ENCODE measurements at places on chromosomes 11 and 22.

- no peak for DNase-seq
Measured at GRCh38 chr11:75261902-75262361, 21.4 kb downstream of the TPBGL start.

- DNase-seq = no peak
Measured at GRCh38 chr11:36619502-36619901, 21.5 kb upstream of the RAG2 start.

- DNase-seq = no peak
Measured at GRCh38 chr11:77187111-77187750, 59.2 kb downstream of the MYO7A start.

DNA sequence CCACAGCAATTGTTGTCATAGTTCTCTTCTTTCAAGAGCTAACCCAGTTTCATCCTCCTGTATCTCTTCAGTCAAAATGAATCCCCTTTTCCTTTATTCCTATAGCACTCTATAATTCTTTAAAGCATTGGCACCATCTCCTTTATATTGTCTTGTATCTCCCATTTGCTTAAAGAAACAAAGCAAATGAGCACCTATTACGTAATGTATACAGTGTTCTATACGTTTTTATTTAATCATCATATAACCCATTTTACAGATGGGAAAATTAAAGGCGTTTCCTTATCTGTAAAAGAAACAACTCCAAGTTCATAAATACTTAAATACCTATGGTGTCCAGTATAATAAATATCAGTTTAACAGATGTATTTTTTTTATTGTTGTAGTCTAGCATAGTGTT is 6.4 kb upstream of the REXO2 start:
- no peak for DNase-seq

DNA sequence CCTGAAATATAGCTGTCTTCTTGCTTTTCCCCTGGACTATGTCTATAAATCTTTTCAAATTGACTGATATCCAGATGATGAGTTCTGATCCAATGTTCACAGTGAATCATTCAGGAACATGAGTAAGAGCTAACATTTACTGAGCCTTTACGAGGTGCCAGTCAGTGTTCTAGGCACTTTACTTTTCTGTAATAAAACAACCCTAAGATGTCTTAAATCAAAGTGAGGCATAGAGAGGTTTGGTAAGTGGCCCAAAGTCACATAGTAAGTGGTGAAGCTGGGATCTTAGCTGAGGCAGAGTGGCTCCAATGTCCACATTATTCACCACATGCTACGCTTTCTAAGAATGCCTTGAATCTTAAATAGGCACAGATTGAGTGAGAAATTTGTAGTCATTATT is 79.9 kb upstream of the OR4C15 start:
- DNase-seq = no peak

DNA sequence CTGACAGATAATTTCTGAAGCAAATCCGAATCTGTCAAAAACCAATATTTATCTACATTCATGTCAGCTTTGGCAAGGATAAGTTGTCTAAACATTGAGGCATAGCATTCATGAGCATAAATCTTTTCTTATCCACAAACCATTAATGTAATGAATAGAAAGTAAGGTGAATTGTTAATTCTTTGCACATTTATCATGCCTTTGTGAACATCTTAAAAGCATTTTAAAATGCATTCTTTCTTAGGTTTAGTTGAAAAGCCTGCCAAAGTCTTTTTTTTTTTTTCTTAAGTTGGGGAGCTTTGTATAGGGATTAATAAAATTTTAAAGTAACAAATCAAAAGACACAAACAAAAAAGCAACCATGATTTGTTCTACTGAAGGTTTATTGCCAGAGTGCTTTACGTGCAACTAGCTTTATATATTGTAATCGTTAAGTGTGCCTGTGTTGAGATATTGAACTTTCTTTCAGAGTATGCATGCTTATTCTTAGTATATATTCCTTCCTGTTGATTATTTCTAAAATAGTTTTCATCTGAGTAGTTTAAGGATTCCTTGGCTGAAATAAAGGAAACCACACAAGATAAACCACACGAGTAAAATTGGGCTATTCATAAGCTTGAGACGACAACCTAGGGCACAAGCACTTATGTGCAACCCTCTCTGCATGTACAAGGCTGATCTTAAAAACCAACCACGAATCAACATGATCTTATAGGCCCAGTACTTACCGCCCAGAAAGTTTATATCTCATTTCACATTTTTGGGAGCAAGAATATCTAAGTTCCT is 1110.9 kb upstream of the CNTN5 start:
- DNase-seq = no peak

GRCh38 chr11:115873813-115874212 is 369.6 kb upstream of the CADM1 start:
- DNase-seq = peak; percentile 8

- no peak for DNase-seq
Measured at GRCh38 chr11:134333312-134333711, 1.5 kb downstream of the GLB1L2 start.

DNA sequence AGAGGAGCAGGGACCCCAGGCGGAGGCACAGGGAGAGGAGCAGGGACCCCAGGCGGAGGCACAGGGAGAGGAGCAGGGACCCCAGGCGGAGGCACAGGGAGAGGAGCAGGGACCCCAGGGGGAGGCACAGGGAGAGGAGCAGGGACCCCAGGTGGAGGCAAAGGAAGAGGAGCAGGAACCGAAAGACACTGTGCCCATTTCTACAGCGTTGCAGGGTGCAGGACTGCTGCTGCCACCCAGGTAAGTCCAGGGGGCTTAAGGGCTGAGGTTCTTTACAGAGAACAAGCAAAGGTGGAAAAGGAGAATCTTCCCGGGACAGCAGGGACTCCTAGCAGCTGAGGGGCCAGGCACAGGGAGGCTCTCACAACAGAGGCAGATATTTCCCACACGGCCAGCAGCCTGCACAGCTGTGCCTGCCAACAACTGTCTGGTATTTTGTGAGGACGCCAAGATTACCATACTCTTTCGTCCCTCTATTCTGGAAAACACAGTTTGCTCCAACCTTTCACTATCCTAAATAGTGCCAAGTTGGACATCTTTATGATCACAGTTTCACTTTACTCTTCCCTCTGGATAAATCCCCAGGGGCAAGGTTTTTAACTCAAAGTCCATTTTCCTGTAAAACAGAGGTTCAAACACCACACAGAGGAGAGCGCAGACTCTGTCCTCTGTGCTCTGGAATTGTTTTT is 39.4 kb downstream of the SHANK2 start:
- DNase-seq = no peak

DNA sequence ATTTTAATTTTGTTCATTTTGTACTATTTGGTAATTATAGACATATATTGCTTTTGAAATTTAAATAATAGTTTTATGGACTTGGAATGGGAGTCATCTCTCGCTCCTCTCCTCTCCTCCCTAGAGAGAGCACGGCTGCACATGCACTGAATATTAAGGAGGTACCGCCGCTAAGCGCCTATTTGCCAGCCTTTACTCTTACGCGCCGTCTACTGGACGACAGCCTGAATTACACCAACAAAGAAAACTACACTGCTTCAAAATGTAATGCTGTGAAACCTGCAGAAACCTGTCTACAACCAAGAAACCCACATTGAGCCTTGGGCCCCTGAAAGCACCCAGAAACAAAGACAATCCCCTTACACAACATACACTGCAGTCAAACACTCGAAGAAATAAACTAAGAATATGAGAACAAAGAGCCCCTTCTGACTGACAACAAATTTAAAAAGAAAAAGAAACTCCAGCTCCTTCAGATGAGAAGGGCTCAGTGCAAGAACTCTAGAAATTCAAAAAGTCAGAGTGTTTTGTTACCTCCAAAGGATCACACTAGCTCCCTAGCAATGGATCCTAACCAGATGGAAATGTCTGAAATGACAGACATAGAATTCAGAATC is 737.2 kb downstream of the LRRC4C start:
- DNase-seq = peak; percentile 37

DNA sequence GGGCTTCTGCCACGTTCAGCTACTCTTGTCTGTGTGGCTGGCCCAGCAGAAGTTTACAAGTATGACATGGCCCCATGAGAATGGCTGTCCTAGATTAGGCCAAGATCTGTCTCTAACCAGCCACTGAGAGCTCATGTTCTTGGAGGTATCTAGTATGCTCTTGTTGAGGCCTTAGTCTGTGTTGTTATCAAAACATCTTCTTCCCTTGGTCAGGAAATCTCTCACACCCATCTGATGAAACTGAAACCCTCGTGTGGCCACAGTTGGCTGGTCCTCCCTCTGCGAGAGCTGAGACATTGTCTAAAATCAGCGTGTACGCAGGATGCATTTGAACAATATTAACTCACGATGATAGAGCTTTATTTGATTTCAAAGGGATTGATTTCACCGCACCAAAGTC is 109.0 kb upstream of the NNMT start:
- no peak for DNase-seq

DNA sequence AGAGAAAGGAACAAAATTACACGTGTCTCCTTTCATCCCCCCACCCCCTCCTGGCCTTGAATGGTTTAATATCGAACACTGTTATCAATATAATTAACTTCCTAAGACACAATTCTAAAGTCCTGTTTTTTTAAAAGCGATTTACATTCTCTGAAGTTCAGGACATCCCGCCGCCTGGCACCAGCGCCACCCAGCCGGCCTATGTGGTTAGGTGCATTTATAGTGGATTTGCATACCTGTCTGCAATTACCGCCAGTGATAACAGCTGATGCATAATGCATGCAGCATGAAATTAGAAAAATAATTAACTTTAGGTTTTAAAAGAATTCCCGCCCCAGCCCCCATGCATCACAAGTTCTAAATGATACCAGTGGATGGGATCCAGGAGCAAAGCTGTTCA is 58.6 kb downstream of the MACROD1 start:
- DNase-seq = no peak

DNA sequence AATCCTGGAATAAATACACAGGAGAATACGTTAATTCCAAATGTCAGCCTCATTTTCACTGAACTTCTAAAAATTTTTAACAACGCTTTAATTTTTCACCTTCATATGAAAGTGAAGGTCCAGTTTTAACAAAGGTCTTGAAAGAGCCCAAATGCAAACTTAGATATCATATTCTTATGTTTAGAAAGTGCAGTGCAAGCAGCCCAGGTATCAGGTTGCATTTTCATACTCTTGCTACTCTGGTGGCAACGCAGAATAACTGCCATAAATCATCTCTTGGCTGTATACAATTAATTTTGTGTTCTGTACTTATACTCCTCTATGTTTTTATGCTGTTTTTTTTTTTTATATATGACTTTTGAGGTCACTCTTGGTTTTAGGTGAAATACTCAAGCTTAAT is 496.7 kb upstream of the ARHGAP42 start:
- no peak for DNase-seq
